Stimulated activated CD4-positive, alpha-beta T cell treated with anti-CD3 and anti-CD28 coated beads, TNF-alpha, amount 100 ng/mL, for 48 hours (primary cell): ENCODE measurements at places on chromosomes 6 and 20.

DNA sequence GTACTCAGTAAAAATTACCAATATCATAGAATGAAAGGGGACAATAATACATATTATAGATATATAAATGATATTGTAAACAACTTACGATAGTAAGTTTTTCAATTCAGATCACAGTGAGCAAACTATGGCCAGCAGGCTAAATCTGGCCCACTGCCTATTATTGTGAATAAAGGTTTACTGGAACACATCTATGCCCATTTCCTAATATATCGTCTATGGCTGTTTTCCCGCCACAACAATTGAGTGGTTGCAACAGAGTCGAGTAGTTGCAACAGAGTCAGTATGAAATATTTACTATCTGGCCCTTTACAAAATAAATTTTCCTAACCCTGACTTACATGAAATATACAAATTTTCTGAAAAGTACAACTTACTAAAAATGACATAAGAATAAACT, 297.3 kb upstream of the KCNQ5 start:
- DNase-seq, result no peak

DNA sequence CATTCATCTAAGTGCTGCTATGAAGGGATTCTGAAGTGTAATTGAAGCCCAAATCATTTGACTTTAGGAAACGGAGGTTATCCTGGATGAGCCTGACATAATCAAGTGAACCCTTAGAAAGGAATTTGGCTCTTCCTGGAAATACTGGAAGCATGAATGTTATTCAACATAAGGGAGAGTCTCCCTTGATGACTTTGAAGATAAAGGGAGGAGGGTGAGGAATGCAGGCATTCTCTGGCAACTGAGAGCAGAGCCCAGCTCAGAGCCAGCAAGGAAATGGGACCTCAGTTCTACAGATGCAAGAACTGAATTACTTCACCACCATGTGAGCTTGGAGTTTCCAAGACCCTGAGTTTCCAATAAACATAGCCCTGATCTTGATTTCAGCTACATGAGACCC, 168.2 kb downstream of the DLL1 start:
- DNase-seq, result no peak

DNA sequence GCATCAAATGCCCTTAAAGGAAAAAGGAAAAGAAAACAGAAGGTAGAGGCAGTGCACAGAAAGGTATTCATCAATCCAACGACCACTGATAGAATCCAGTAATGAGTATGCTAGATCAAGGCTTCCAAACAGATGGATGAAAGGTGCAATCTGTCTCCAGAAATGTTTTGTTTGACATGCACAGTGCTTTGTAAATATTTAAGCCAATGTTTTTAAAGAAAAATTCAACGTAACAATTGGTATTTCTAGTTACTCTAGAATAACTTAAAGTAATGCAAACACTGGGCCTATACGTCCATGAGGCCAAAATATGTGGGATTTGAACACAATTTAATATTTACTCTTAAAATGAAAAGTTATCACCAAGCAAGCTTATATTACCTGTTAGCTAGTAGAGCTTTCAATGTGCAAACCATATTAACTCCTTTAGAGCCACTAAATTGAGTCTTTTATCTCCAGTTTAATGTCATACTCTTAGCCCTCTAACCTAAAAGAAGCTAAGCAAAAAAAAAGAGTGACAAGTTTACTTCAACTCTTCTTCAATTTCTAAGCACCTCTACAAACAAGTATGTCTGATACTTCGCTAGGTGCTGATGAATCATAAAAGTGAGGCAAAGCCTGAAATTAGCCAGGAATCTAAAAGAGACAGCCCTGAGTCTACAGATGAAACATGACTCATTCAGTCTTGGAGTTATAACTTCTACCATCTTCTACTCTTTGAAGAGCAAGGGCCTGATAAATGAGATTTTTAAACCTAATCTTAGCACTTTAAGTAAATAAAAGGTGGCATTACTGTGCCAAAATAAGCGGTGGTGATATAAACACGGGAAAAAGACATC, 169.8 kb downstream of the PTPRK start:
- no peak for DNase-seq

DNA sequence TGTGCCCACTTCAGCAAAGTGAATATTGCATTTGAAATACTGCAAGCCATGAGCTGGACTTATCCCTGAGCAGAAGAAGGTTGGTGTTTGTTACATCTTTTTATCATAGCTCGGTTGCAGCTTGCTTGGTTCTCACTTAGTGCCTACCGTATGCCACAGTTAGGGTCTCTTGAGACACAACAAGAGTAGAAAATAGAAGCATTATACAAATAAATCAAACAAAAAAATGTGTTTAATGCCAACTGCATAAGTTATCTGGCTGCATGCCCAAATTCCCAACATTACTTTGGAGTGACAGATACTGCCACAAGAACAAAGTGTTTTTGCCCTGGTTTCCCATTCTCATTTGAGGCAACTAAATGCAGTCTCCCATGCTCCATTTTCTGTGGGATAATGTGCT, 53.9 kb upstream of the LAMP5 start:
- DNase-seq, result no peak

DNA sequence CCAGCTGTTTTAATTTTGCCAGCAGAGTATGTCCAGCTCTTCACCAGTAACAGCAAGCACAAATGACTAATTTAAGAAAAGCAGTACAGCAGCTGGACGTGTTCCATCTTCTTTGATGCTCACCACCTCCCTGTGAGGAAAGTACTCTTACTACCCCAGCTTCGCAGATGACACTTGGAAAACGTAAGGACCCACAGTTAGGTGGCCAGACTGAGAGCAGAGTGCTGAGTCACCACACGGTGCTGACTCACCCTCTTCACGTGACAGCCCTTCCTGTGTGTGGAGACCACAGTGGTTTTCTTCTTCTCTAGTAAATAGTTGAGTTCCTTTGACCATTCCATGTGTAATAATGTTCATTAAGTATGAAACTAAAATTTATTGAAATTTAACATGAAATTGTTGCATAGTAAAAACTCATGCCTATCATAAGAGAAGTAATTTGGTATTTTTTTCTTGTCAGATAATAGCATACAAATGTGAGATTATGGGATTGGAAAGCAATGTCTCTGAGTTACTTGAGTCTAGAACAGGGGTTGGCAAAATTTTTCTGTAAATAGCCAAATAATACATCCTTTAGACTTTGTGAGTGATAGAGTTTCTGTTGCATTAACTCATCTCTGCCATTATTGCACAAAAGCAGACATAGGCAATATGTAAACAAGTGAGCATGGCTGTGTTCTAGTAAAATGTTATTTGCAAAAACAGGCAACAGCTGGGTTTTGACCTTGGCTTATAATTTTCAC, 76.6 kb downstream of the SLX4IP start:
- DNase-seq, result peak; percentile 37

DNA sequence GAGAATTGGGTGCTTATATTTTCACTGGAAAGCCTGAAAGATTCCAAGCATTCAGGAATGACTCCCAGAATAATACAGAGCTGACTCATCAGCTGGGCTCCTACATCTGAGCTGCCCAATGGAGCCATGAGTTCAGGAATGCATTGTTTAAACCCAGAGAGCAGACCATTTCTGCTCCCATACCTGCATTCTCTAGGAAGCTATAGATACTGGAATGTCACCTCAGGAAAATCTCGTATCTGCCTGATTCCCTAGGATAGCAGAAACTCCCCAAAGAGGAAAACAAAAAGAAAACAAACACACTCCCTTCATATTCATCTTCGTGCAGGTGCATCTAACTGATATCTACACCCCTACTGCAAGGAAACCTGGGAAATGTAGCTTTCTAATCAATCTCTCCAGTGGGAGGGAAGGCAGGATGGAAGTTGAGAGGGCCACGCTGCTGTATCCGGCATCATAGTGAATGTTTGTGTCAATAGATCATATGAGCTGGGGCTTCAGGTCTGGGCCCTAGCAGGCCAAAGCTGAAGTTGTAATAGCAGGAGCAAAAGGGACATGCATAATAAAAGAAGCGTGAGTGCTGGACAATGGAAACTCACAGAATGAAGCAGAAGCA, 8.2 kb upstream of the SLC2A12 start:
- no peak for DNase-seq

DNA sequence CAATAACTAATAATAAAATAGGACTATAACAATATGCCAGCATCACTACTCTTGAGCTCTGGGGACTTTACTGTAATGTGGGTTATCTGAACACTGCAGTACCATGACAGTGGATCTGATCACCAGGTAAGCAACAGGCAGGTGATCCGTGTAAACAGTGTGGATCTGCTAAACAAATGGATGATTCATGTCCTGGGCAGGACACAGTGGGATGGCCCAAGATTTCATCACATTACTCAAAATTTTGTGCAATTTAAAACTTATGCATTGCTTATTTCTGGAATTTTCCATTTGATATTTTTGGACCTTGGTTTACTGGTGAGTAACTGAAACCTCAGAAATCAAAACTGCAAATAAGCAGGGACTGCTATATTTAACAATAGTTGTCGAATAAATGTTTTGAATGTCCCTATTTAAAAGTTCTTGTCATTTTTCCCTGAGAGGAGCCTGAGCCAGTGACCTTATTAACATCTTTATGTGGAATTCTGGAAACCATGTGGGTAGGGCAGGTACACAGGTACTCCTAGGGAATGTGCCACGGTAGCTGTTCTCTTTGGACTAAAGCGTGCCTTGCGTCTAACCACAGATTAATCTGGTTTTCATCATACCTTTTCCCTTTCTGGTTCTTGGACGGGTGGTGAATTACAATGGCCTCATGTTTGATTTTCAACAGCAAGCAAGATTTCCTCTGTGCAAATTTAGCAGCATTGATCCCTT, 214.5 kb upstream of the SASH1 start:
- DNase-seq, result no peak

DNA sequence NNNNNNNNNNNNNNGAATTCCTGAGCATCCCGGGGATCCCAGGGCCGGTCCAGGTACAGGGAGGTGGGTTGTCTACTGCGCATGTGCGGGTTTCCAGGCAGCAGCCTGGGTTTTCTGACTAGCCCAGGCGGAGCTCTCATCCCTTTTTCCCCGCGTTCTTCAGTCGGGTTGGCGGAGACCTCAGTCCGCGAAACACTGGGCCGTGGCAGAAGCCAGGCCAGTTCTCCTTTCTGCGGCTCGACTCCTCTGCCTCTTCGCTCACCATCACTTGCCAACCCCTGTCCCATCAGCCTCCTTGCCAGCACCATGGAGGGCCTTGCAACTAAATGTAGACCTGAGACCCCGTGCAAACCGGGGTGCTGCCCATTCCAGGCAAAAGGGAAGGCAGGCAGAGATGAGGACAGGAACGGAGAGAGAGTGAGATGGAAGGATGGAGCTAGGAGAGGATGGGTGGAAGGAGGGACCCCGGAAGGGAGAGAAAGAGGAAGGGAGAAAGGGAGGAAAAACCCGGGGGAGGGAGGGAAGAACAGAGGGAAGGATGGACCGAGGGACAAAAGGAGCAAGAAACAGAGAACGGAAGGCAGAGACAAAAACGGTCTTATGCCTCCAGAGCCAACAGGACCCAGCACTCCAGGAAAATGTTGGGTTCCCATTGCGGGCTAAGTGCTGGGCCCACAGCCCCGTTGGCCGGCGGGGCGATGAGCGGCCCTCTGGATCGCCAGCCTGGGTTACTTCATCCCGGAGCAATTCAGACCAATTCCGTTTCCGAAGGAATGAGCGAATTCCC, 445.4 kb upstream of the DEFB115 start:
- no peak for DNase-seq

GRCh38 chr20:48690888-48691287, 136.9 kb downstream of the PREX1 start:
- no peak for DNase-seq

- DNase-seq, result no peak
These were observed 85.4 kb upstream of the RALY start for GRCh38 chr20:33908336-33908735.

DNA sequence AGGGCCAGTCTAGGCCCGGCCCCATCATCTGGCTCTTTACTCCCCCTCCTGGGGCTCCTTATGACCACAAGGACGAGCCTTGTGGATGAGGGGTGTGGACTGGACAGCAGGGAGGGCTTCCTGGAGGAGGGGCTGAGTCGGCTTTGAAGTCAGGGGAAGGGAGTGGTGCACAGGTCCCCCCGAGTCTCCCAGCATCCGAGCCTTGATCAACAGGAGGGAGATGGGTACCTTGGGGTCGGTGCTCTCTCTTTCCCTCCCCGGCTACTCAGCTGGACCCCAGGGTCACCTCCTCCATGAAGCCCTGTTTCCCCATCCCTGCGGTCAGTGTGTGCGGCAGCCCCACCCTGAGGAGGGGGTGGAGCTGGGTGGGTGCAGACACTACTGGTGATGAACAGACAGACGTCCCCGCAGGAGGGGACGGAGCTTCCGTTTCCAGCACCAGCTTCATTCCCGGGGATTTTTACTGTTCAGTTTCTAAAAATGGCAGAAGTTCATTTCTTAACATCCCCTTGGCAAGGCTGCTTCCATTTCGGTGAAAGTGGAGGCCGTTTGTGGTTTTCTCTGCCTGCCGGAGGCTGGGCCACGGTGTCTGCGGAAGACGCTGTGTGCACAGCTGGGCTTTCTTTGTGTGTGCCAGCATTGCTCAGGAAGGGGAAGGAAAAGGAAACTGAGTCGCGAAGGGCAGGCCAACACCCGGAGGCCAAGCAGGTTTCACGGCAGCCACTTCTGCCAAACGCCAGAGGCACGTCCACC, 19.6 kb downstream of the NTSR1 start:
- DNase-seq, result no peak

- DNase-seq, result no peak
These were observed 26.3 kb upstream of the ETV7 start for GRCh38 chr6:36413489-36414480.

- no peak for DNase-seq
These were observed 22.4 kb upstream of the E2F3 start for GRCh38 chr6:20379231-20379630.

- no peak for DNase-seq
These were observed 168.0 kb downstream of the HDGFL1 start for GRCh38 chr6:22737331-22737730.

- DNase-seq, result no peak
These were observed 119.6 kb upstream of the PTPRT start for GRCh38 chr20:43309266-43309665.

DNA sequence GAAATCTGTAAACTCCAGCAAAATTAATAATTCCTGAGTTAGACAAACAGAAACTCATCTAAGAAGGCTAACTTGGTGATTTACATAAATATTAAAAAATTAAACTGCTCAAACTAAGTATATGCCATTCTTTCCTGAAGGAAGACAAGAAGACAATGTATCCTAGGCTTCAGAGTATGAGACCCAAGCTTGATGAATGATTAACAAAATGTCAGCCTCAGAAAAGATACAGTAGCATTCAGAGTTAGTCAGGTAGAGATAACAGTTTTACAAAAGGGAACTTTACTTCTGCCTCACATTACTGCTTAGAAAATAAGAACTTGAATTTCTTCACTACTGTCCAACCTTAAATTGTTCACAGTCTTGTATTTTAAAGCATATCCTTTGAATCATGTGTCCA, 12.0 kb downstream of the CSNK2A1 start:
- no peak for DNase-seq
